ENCODE measurements at places on chromosomes 5 and 9.

GRCh38 chr9:21615446-21615845 is 133.3 kb upstream of the IFNE start:
- no peak for DNase-seq

- DNase-seq, result no peak
Observed at GRCh38 chr5:126641387-126641786, 40.6 kb downstream of the PHAX start.

DNA sequence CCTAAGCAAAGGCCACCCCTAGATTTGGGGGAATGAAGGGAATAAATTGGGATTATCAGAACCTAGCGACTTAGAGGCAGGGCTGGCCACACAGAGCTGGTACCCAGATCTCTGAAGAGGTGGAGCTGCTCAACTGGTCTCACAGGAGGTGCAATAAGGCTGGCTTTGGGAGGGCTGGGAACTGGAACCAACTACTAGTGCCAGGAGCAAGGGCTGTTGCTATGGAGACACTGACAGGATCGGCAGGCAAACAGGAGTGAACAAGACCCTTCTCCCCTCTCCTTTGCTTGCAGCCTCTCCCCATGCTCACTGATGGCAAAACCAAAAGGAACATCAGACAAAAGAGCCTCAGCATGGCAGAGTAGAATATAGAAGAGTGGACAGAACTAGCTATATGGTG is 17.0 kb upstream of the WHRN start:
- no peak for DNase-seq

DNA sequence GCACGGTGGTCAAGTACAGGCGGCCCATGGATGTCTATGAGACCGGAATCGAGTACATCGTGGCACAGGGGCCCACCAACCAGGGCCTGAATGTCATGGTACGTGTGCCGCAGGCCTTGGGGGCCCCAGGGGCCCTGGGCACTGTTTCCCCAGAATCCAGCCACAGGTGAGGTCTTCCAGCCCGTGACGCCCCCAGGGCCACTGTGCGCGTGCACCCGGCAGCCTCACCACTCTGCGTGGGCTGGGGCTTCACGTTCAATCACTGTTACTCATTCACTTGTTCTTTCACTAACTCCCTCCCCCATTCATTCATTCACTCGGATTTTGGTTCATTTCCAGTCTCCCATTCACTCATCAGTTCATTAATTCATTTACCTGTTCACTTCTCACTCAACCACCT is 12.6 kb downstream of the ADAMTSL2 start:
- DNase-seq, result no peak

DNA sequence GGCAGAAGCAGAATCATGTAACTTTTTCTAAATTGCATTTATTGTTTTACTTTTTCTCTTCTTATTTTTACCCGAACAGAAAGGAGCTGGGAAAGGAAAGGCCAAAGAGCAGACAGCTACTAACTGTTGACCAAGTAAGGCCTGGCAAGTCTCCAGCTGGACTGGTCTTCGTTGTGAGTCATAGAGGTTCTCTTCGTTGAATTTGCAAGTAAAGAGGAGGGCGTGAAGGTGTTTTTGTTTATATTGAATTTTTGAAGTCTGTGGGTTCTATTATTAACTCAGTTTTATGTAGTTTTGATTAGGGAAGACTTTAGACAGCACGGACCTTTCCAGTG is 416.5 kb upstream of the CCNH start:
- no peak for DNase-seq

- no peak for DNase-seq
Observed at GRCh38 chr5:74624931-74625505, 15.5 kb downstream of the ENC1 start.

DNA sequence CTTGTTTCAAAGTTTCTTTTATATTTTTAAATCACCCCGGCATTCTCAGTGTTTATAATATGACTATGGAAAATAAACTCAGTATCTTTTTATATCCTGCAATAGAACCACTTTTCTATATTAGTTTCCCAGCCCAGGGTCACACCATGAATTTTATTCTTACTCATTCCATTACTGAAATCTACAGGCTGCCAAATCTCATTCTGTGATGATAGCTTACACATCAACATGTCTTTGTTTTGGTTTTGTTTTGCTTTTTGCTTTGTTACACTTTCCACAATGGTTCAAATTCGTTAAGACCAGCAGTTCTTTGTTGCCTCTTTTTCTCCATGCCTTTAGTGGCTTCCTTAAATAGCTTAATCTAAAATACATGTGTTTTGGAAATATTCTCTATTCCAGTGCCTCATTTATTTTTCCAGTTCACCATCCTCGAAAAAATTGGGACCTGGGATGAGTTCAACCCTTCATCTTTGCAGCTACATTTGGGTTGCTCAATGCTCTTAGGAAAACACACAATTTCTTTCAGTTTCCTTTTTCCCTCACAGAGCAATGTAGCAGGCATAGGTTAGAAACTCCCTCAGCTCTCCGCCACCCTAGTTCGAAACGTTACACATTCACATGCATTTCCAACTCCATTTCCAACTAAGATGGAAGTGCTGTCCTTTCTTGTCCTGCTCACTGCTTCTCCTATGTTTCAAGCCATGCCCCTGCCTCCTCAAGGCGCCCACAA is 1146.3 kb downstream of the MAT2B start:
- DNase-seq, result no peak

DNA sequence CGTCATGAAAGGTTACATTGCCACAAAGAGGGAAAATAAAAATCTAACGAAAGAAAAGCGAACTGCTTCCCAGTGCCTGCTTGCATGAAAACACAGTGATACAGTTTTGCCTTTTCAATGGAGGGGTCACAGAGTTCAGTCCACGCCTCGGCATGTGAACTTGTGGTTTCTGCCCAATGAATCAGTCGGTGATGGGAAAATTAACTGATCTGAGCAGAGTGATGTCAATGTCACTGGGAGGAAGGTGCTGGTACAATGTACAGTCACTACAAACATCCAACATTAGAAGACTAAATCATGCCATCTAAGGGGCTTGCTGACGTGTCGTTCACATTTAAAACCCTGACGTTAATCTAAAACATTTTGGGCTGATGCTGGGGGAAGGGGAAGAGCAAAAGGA is 151.8 kb upstream of the MSX2 start:
- DNase-seq, result no peak

DNA sequence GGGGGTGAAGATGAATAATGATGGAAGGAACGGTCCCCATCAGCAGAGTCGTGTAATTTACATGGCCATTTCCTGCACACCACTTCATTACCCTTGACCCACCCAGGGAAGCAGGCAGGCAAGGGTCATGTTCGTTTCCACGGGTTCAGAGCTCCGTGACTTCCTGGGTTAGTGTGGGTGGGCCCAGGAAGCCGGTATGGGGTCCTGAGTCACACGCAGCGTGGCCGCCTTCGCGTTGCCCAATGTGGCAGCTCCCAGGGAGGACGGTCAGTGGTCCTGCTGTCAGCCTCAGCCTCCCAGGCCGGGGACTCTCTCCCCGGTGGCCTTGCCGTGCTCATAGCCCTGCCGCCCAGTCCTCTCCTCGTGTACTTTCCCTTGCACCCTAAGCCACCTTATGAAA is 5.1 kb upstream of the TERT start:
- no peak for DNase-seq

GRCh38 chr5:37668524-37669047 is 171.3 kb downstream of the GDNF start:
- no peak for DNase-seq

- DNase-seq, result no peak
Observed at GRCh38 chr9:108188976-108189375, 666.8 kb downstream of the ACTL7B start.

DNA sequence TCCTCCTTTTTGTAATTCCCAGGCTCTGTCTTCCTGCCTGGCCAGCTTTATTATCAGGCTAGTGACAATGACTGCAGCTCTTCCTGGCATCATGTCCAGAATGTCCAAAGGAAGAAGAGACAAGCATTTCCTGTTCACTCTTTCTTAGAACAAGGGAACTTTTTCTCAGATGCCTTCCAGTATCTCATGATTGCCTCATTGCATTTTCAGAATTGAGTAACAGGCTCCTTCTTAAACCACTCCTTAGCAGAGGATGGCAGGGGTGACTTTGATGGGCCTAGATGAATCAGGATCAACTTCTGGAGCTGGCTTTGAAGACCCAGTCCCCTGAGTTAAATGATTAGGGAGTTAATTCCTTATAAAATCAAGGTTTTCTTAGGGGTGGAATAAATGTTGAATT is 92.9 kb upstream of the RASGRF2 start:
- no peak for DNase-seq

GRCh38 chr9:77956555-77956954 is 75.1 kb downstream of the GNAQ start:
- DNase-seq, result no peak

- no peak for DNase-seq
Observed at GRCh38 chr5:1386274-1386717, 41.4 kb upstream of the CLPTM1L start.

GRCh38 chr5:96198356-96199058 is 234.5 kb downstream of the PCSK1 start:
- no peak for DNase-seq

DNA sequence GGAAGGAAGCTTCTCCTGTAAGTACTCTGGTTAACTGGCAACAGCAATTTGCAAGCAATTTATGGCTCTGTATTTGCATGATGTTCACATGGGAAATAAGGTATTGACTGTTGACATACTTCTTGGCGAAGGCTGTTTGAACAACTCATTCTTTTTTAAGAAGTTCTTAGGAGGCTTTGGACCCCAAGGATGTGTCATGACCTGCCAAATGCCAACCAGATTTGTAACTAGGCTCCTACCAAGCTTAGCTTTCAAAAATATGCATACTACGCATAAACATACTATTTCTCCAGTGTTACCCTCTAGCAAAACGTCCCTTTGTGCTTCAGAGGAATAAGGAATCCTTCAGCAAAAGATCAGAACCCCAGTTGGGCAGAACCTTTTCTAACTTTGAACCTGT is 165.2 kb upstream of the MSX2 start:
- DNase-seq, result no peak

GRCh38 chr9:91362051-91362611 is 413 bp upstream of the AUH start:
- DNase-seq, result no peak

GRCh38 chr9:134591573-134591981 is 50.0 kb upstream of the COL5A1 start:
- DNase-seq, result no peak

- no peak for DNase-seq
Observed at GRCh38 chr5:97478483-97478882, 295.4 kb upstream of the RIOK2 start.

GRCh38 chr9:106172265-106172664 is 477.9 kb downstream of the TMEM38B start:
- no peak for DNase-seq

All from NCI-H1417 treated with DMSO at 0.1 percent for 48 hours (cell line).